ENCODE measurements at places on chromosomes 11 and 22.
A peak's percentile ranks its signal among the peaks of the same experiment; 100 is the strongest.

DNA sequence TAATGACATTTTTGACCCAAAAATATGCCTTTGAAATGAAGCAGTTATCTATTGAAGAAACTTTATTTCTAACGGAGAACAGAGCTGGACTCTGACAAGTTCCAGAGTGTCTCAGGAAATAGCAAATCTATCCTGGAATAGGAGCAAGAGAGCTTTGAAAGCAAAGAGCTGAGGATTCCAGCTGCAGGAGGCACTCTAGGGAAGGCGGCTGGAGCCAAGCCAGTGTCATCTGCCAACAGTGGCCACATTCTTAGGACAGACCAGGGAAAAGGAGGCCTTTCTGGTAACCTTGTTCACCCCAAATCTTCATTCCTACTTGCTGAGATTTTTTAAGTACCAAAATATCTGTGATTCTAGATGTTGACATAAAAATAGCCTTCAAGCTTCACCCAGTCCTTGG lies 493.5 kb upstream of the B3GAT1 start:
- DNase-seq, result no peak

DNA sequence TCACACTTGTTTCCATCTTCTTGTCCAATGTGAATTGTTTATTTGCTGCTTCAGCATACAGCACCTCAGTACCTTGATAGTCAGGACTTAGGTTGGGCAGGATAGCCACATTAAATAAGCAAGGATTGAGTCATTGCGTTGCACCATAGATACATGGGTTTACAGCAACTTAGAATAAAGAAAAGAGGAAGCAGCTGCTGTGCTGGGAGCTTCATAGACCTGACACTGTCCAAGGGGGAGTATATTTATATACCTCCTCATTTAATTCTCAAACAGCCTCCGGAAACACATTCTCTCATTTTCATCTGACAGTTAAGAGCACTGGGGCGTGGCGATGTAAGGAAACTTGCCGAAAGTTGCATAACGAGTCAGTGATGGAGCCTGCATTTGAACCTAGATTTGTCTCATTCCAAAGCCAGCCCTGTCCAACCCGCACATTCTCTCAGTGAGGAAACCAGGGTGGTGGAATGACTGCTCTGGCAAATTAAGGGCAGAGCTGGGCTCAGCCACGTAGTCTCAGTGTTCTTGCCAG lies 42.2 kb downstream of the UBASH3B start:
- peak; percentile 33 for DNase-seq

DNA sequence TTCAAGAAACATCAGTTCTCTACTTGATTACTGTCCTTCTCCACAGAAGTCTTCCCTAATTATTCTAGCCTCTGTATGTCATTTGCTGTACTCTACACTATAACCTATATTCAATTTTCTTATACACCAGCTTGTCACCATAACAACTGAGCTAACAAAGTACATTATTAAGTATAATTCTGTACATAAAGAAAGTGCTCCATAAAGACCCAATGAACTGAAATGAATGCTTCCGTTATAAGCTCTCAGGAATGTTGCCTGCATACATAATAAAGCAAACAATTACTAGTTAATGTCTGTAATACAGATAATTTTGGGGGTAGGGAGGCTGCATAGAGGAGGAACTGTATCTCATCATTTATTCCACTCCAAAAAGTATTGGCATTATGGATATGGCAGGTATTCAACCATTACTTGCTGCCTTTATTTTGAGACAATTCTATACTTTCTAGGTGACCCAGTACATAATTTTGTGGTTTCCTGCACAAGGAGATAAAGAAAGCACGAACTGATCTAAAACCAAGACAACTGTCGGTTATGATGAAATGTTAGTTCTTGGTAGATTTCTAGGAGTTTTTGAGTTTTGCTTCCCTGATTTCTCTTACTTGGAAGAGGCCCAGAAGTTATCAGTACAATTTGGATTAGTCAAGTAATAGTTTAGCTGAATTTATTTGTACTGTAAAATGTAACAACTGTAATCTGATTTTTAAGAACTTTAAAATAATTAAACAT lies 202.5 kb downstream of the SBF2 start:
- no peak for DNase-seq

- no peak for DNase-seq
These were observed 11.6 kb upstream of the RIC3 start for GRCh38 chr11:8180469-8180868.

DNA sequence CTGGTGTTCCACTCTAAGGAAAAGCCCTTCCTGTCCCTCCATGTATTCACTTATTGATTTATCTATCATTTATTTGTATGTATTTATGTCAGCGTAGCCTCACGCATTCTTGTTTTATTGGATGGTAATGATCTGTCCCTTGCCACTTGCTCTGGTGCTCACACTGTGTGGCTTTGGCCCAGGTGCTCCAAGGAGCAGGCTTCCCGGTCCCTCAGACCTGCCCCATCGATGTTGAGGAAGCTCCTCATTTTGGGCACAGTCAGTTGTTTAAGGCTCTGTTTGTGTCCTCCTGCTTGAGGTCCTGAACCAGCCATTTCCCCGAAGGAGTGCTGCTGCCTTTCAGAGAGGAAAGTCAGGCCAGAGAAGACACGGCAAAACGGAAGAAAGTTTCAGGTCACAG lies 1485.4 kb downstream of the TBC1D22A start:
- no peak for DNase-seq

- DNase-seq, result no peak
These were observed 23.8 kb upstream of the IGSF22 start for GRCh38 chr11:18749681-18750319.

DNA sequence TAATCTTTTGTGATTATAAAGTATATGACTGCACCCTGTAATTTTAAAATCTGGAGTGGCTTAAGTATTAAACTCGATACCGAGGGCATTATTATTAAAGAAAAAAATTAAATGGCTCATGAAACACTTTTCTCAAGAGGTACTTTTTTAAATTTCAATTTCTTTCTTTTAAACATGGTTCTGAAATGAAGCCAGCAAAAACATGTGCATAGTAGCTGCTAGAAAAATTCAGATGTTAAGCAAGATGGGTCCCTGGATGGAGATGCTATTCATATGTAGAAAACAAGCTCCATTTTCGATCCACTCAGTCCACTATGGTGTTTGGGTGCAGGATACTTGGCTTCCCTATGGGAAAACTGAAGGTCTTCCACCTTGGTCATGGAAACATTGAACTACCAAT lies 189.5 kb downstream of the PGR start:
- no peak for DNase-seq

- DNase-seq, result no peak
These were observed 19.0 kb downstream of the B3GAT1 start for GRCh38 chr11:134392953-134393615.

GRCh38 chr11:40235841-40236240 lies 1223.6 kb downstream of the LRRC4C start:
- no peak for DNase-seq

DNA sequence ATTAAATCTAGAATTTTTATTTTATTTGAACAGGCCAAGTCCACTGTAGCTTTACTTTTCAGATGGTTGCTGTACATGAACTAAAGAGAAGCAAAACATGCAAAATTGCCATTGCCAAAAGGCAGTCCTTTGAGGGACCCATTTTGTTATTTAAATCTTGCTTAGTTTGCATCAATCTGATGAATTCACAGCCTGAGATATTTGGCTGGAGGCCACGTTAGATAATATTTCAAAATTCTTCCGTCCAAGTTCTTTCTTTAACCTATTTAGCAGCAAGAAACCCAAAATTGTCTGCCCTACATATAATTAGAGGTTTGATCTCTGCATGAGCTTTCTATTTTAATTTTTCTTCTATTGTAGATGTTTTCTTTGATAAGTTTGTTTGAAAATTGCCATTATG lies 1706.9 kb upstream of the RAG2 start:
- DNase-seq, result no peak

DNA sequence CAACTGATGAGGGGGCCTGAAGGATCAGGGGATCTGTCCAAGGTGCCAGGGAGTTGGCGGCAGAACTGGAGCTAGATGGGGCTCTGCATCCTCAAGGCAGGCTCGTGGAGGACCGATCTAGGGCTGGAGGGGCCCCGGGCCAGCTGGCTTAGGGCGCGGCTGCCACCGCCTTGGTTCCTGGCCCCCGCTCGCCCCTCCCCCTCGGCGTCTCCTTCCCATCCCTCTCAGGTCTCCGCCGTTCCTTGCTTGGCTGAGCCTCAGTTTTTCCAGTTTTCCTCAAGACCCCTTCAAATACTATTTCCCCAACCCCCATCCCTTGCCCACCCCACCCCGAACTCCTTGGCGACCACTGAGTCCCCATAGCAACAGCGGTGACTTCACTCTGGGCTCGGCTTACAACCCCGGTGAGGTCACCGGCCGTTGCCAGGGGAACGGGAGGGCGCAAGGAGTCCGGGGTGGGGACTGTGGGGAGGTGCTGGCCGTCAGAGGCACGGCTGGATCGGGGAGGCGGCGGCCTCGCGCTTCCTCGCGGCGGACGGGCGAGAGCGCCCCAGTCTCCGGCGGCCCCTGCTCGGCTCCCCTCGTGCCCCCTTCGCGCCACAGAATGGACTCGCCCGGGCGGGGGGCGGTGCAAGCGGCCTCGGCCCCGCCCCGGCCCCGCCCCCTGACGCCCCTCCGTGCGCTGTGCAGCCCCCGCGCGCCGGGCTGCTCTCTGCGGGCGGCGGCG lies 7.5 kb downstream of the FREY1 start:
- DNase-seq, result peak; percentile 72

- DNase-seq, result no peak
These were observed 1.9 kb upstream of the ANO5 start for GRCh38 chr11:22190827-22191463.

DNA sequence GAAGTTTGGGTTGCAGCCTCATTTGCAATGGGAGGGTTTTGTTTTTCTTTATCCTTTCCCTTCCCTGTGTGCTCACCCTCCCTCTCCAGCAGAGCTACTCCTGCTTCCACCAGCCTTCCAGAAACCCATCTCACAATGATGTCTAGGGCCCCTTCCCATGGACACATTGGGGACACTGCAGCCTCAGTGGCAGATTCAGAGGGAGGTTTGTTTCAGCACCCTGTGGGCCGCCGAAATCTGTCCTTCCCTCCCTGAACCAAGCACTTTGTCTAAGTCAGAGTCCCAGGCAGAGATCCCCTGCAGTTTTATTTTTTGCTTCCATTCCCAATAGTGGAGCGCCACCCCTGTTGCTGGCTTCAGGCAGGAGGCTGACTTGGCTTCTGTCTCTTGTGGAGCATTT lies 8.6 kb upstream of the SYNGR1 start:
- DNase-seq, result no peak

DNA sequence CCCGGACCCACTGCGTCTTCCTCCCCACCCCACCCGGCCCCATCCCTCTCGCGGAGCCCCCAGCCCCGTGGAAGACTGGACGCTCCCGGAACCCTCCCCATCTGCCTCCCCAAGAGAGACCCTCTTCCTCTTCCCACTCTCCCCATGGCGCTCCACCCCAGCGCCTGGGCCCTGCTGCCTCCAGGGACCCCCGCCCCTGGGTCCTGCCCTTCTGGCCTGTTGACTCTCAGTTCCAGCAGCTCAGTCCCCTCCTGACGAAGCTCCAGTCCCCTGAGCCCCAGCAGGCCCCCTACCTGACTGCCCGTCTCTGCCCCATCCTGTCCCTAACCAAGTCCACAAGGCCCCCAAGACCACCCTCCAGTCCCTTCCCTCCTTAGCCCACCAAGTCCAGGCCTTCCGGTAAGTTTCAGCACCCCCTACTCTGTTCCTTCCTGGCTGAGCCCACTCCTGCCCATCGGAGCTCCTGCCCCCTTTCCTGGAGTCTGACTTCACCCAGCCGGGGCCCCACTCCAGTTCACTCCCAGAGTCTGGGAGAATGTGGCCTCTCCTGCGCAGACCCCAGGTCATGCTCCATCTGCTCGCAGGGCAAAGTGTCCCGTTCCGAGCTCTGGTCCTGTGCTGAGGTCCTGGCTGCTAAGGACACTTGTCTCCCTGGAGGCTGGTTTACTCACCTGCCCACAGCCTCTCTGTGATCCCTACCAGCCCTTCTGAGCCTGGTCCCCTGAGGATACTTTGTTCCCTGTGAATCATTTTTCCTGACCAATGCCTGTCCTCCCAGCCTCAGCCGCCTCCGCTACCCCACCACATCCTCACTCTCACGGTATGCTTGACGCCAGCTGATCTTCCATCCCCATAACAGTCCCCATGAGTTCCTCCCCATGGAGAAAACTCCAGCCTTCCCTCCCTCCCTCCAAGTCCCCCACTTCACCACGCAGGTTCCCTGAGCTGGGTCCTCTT lies 722 bp downstream of the IFITM10 start:
- DNase-seq, result no peak

DNA sequence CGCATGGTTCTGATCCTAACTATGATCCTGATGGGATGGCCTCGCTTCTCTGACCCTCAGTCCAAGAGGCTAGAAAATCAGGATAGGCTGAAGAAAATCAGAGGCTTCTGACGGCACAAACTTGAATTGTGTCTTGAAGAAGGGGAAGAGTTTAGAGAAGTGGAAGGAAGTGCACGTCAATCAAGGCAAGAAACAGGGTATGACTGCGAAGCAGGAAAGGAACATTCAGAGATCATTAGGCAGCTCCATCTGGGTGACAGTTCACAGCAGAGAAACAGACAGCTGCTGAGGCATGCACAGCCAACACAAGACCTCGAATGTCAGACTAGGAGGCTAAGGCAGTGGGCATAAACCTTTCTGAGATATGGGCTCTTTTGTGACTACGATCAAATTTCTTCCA lies 29.3 kb downstream of the CLPB start:
- DNase-seq, result no peak

- DNase-seq, result no peak
These were observed 207.6 kb downstream of the MIAT start for GRCh38 chr22:26865021-26865420.

GRCh38 chr11:10158461-10158860 lies 135.6 kb downstream of the SBF2 start:
- no peak for DNase-seq

DNA sequence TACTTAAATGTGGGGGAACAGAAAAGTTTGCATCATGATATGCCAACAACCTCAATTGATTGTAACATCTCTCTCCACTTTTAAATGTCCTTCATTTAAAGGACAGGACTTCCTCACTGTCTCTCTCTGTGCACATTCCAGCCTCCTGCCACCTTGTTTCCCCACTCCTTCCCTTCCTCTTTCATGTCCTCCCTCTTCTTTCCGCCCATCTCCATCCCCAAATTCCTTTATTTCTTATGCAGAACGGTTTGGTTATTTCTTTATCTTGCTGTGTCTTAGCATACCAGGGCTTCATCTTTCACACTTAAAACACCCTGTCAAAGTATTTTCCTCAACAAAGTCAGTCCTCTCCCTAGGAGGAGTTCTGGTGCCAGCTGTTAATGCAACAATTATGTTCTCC lies 293.8 kb downstream of the NXPE2 start:
- DNase-seq, result no peak

GRCh38 chr22:48665311-48665995 lies 1162.2 kb downstream of the BRD1 start:
- DNase-seq, result no peak

GRCh38 chr22:42912059-42912458 lies 55.0 kb upstream of the ARFGAP3 start:
- DNase-seq, result no peak

GRCh38 chr11:20105427-20105826 lies 54.8 kb downstream of the DBX1 start:
- DNase-seq, result no peak

- no peak for DNase-seq
These were observed 109.4 kb downstream of the KIF18A start for GRCh38 chr11:27998552-27998951.

Measured in stimulated activated CD4-positive, alpha-beta T cell treated with anti-CD3 and anti-CD28 coated beads, Interleukin-2, amount 100 ng/mL, for 24 hours (primary cell).